Right lobe of liver (tissue), 6 donors: ENCODE measurements at places on chromosomes 1 and 21.

DNA sequence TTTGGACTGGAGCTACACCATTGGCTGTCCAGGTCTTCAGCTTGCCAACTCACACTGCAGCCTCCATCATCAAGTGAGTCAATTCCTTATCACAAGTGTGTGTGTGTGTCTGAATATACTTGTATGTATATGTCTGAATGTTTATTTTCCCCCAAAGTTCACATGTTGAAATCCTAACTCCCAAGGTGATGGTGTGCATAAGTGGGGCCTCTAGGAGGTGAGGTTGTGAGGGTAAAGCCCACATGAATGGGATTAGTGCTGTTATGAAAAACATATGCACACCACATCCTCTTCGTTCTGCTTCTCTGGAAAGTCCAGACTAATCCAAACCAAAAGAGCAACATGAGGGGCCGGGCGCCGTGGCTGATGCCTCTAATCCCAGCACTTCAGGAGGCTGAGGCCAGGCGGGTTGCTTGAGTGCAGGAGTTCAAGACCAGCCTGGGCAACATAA is 48.7 kb upstream of the LBR start:
- no peak for DNase-seq

GRCh38 chr21:26408511-26408910 is 164.6 kb downstream of the CYYR1 start:
- DNase-seq, result no peak

GRCh38 chr1:59432531-59433439 is 135.9 kb downstream of the FGGY start:
- DNase-seq, result no peak

DNA sequence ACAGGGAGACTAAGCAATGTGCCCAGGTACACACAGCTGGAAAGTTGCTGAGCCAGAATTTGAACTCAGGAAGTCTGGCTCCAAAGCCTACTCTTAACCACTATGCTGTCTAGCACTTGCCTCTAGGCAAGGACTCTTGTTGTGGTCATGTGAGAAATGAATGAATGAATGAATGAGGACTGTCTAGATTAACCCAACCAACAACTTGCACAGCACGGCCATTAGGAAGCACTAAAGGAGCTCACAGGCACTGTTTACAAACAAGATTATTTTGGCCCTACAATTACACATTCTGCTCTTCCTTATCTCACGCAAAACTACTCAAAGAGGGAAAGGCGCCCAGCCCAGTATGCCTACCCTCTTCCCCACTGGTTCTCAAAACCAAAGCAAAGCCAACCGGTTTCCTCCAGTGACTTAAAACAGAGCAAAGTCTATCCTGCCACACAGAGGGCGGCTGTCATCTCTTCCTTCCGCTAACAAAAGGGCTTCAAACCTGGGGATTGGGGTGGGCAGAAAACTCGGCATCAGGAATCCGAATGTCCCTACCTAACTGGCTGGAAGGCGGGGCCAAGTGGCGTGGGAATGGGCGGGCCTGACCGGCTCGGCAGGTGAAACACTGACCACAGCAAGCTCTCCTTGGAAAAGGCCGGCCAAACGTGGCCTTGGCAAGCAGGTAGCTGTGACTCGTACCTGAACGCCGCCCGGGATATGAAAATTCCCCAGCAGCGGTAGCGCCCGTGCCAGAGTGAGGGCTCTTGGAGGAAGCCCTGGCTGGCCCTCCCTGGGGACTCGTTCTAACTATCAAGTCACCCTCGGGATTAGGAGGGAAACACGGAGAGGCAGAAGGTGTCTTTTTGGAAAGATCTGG is 948 bp downstream of the STK40 start:
- peak; percentile 94 for DNase-seq

GRCh38 chr1:230286166-230286889 is 139.8 kb downstream of the PGBD5 start:
- DNase-seq, result peak; percentile 18

- no peak for DNase-seq
These were observed at the start of gene YOD1 for GRCh38 chr1:207051191-207051943. TSS of gene YOD1 (minus strand) at chr1:207051208. CDS start at chr1:207051030, 178 bp downstream.

GRCh38 chr1:59025201-59025600 is 241.4 kb upstream of the JUN start:
- no peak for DNase-seq

- DNase-seq, result no peak
These were observed 3.7 kb upstream of the AUNIP start for GRCh38 chr1:25862785-25863485.

DNA sequence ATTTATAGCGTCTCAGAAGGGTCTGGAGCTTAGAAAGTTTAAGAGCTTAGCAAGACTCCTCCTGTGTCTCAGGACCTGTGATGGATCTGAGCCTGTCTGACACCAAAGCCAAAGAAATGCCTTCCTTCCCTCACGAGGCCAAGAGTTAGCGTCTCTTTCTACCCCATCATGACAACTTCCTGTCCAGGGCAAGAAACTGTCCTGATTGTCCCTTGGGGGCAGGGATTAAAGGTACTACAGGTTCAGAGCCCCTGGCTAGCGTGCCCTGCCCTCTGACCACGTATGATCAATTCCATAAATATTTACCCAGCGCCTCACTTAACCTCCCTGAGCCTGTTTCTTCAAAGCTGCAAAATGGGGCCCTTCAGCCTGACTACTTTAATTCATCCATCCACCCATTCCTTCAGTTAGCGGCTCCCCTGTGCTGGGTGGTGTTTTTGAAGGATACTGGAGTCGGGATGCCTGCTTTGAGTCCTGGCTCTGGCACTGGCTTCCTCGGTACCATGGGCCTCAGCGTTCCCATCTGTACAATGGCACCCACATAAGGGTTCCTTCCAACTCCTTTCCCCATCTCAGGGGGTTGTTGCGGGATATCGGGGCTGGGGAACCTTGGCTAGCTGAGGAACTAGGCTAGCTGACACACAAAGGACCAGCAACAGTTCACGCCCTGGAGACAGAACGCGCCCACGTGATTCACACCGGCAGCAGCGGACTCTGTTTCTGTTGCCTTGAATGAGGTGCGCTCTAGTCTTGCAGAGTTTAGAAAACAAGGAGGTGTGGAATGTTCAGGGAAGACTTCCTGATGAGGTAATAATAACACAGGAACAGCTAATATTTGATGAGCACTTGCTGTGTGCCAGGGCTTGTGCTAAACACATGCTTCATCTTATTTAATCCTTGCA is 23.0 kb upstream of the EPHA2 start:
- peak; percentile 87 for DNase-seq

- no peak for DNase-seq
These were observed 184.5 kb upstream of the KAZN start for GRCh38 chr1:14413819-14414490.

DNA sequence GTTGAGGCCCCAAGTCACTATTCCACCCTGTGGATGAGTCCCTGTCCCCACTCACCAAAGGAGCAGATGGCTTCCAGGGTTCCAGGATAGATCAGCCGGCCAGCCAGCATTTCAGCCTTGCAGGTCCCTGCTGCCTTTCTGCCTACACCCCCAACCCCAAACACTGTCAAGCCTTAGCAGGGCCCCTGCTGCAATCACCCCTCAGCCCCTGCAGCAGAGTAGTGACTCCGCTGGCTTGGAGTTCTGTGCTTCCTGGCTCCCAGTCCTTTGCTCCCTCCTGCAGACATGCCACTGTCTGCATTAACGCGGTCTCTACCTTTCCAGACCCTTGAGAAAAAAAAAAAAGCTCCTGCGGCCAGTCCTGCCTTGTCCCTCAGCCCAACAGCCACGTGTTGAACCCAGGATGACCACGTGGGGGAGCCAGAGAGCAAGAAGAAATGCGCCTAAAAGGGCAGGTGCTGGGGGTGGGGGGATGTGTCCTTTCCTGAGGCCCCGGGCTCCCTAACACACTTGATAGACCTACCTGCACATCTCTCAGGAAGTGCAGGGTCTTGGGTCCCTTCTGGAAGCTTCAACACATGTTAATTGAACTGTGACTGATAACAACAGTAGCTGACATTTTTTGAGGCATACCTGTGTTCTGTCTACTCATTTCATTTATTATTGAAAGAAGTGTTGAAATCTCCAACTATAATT is 37.4 kb downstream of the RASSF5 start:
- DNase-seq, result peak; percentile 79

DNA sequence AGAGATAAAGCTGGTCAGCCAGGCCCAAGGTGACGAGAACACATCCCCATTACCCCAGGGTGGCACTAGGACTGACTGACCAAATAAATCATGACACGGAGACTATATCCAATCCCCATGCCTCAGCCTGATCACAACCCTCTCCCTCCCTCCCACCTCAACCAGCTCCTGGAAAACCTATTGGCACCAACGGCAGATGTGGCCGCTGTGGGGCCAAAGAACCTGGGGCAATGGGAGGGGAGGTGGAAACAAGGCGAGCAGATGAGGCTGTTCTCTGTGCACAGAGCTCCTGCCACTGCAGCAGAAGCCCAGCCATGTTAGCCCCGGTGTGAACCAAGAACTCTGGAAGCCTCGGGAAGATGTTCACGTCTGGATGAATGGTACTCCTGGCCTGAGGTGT is 77.6 kb downstream of the CD247 start:
- no peak for DNase-seq

DNA sequence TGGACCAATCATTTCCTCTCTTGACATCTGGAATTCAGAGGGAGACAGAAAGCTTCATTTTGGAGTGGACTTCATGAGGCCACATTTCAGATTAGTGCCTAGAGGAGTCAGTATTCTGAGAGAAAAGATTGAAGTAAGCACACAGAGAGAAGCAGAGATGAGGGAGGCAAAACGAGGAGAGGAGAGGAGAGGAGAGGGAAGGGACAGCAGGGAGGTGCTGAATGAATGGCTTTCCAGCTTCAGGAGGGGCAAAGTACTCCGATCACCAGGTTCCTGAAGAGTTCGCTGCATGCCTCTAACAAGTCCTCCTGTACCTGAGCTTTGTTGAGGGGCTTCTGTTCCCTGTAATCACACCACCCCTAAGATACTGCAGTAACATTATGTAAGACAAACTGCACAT is 76.0 kb downstream of the NRIP1 start:
- DNase-seq, result no peak

DNA sequence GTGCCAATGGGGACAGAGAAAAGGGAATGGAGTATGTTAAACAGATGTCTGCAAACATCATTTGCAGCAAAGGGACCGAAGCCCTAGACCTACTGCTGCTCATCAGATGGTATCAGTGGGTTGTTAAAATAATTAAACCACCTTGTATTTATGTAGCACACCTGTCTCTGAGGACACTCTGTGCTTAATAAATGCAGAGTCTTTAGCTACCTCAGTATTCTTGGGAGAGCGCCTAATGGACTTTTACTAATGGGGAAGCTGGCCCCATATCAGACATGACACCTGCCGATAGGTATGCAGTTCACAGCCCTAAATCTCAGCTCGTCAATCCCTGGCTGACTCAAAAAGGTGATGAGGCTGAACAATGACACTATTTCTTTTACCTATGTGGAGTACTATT is 54.4 kb downstream of the SYT6 start:
- no peak for DNase-seq

DNA sequence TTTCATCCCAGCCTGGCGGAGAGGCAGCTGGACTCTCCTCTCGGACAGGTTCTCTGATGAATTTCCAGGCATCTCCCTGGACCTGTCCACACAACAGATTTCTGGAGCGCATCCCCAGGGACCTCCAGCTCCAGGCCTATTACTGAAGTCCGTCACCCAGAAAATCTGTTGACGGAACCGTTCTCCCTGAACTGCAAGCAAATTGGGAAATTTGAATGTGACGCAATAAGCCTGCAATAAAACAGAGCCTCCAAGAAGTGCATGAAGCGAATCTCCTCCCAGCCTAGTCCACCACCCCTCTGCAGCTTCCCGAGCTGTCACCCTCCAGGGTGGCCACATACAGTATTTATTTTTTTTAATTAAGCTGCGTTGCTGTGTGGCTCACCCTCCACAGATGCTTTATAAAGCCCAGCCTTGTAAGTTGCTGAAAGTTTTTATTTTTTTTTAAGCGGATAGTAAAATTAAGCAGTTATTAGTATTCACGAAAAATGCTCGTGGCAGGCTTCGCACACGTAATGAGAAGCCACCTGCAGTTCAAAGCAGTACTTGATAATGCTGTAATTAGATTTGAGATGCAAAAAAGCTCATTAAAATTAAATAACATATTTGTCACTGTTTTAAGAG is 173.3 kb downstream of the CAMTA1 start:
- DNase-seq, result no peak

DNA sequence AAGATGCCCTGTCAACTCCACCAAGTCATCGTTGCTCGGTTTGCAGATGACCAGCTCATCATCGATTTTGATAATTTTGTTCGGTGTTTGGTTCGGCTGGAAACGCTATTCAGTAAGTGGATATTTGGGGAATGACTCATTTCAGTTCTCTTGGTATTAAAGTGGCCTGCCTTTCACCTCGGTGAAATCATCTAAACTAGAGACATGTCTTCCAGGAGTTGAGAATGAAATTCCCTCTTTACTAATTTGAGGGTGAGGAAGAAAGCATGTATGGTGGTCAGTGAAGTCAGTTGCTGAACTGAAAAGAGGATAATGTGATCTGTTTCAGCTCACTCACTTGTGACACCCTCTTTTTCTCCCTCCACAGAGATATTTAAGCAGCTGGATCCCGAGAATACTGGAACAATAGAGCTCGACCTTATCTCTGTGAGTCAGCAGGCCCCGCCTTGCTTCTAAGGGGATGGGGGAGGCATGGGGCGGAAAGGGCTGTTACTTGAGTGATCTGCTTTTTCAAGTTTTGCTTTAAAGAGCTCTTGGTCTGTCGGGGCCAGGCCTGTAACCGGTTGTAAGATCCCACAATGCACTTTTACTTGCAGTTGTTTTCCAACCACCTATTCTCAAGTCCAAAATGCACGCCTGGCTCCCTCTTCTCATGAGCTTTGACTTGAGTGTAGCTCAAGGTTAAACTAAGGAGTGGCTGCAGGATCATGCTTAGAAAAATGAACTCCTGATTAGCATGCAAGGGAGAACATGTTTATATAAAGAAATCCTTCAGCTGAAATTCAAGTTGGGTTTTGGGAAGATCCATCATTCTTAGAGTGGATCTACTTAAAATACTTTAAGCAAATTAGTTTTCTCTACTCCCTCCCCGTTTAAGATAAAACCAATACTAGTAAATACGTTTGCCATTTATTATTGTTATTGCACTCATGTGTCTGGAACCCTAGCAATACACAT is 59.8 kb downstream of the CAPN2 start:
- no peak for DNase-seq

- DNase-seq, result no peak
These were observed 297.0 kb upstream of the VAMP3 start for GRCh38 chr1:7474143-7474490.

DNA sequence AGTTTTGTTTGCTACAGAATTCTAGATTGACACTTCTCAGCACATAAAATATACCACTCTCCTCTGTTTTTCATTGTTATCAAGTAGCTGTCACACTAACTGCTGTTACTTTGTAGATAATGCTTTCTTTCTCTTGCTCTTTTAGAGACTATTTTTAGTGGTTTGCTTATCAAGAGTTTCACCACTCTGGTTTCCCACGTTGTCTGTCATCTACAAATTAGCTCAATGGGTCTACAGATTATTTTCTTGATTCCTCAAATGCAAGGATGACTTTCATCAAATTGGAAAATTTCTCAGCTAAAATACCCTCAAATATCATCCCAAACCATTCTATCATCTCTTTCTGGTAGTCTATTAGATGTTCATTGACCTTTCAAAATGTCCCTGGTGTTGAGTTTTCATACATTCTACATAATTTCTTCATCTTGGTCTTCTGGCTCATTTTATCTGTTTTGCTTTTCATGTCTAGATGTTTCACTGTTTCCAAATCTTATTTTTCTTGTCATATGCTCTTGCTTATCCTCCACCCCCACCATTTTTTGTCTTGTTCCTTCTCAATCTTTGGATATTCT is 122.5 kb downstream of the TRIM33 start:
- no peak for DNase-seq
